ENCODE measurements at places on chromosomes 11 and 22.

- peaks cover 8% of the 10 kb centered on the region for H3K4me1 ChIP-seq
- no peak for DNase-seq
- H3K27me3 ChIP-seq: no peaks in the 10 kb centered on the region
- H3K27ac ChIP-seq: no peak overlapping the region
Measured at GRCh38 chr11:87180742-87181141, 143.0 kb downstream of the TMEM135 start.

DNA sequence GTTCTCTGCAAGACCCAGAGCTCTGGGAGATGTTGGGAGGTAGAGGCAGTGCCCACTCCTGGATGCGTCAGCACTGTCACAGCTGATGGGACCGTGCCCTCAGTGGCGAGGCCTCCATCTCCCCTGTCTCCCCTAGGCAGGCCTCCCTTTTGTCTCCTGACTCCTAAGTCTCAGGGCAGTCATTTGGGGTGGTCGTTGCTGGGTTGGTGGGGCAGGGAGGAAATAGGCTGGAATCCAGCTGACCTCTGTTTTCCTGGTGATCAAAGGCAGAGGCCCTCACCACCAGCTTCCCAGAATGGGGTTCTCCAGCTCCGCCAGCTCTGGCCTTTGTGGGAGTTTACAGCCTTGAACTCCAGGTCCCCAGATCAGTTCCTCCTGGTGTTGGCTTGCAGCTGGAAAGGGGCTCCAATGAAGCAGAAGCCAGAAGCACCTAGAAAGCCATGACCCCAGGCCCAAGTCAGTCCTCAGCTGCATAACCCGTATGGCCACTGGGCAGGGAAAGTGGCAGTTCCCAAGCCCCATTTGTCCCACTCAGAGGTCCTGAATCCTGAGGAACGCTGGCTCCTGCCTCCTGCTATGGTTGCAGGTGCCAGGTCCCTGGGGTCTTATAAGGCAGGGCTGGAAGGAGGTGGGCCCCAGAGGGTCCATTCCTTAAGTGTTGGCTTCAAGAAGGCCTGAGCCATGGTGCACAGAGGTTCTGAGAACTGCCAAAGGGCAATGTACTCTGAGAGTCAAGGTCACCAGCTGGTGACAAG, 7.3 kb upstream of the FXYD2 start:
- H3K27me3 ChIP-seq: no peaks in the 10 kb centered on the region
- DNase-seq: no peak
- H3K4me1 ChIP-seq: no peaks in the 10 kb centered on the region
- H3K4me3 ChIP-seq: no peak overlapping the region
- no peaks in the 10 kb centered on the region for H3K36me3 ChIP-seq

- H3K4me1 ChIP-seq: peaks cover 27% of the 10 kb centered on the region
- H3K27ac ChIP-seq: peak overlapping the region; percentile 90
- no peaks in the 10 kb centered on the region for H3K27me3 ChIP-seq
- H3K36me3 ChIP-seq: peaks cover 34% of the 10 kb centered on the region
Measured at GRCh38 chr11:12109591-12110196, 696 bp upstream of the MICAL2 start.

DNA sequence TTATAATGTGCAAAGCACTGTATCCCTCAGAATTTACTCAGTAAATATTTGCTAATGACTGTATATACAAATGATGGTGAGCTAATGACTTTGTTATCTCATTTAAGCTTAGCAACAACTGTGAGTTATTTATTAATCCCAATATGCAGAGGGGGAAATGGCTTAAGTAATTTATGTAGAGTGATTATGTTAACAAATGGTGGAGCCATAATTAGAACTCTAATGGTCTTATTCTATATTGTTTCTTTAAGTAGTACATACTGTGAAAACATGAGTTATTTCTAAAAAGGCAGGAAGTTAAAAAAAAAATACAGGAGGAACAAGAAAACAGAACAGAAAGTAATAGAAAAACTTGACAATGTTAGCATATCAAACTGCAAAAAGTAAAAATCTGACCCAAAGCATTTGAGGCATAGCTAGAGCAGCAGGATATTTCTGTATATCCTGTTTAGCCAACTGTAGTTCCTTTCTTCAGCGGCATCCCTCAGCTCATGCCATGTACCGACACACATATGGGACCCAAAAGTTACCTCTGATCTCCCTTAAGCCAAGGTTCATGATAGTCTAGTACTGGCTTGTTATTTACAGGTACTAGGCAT, 94.2 kb downstream of the FCHSD2 start:
- no peak overlapping the region for H3K27ac ChIP-seq
- H3K36me3 ChIP-seq: no peaks in the 10 kb centered on the region
- no peak for DNase-seq
- no peaks in the 10 kb centered on the region for H3K27me3 ChIP-seq
- H3K4me3 ChIP-seq: no peak overlapping the region
- H3K4me1 ChIP-seq: no peaks in the 10 kb centered on the region

GRCh38 chr11:4539603-4540219, 5.3 kb upstream of the OR52M1 start:
- H3K4me3 ChIP-seq: no peak overlapping the region
- no peak overlapping the region for H3K27ac ChIP-seq
- no peak for DNase-seq
- no peaks in the 10 kb centered on the region for H3K27me3 ChIP-seq
- H3K4me1 ChIP-seq: peaks cover 3% of the 10 kb centered on the region
- no peaks in the 10 kb centered on the region for H3K36me3 ChIP-seq

- no peaks in the 10 kb centered on the region for H3K27me3 ChIP-seq
- no peak overlapping the region for H3K27ac ChIP-seq
- peaks cover 10% of the 10 kb centered on the region for H3K36me3 ChIP-seq
- no peaks in the 10 kb centered on the region for H3K4me1 ChIP-seq
- H3K4me3 ChIP-seq: no peak overlapping the region
Measured at GRCh38 chr22:37627545-37627944, 11.9 kb upstream of the SH3BP1 start.

DNA sequence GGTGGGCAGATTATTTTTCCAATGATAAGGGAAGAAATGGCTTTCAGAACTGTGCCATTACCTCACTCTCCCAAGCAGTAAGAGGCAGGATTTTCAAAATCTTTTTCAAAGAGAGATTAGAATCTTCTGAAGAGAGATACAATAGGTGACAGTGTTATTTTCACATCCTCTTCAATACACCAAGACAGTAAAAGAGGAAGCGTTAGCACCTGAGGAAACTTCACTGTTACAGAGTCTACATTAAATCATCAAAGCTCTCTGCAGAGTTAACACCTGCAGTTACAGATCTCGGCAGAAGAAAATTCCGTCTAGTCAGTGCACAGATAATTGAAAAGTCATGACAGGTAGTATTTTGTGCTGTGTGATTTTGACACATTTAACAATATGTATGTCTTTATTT, 144.9 kb downstream of the PGR start:
- H3K27ac ChIP-seq: no peak overlapping the region
- H3K27me3 ChIP-seq: no peaks in the 10 kb centered on the region
- no peaks in the 10 kb centered on the region for H3K4me1 ChIP-seq

GRCh38 chr22:25623310-25623734, 58.8 kb downstream of the GRK3 start:
- no peaks in the 10 kb centered on the region for H3K36me3 ChIP-seq
- no peak overlapping the region for H3K27ac ChIP-seq
- no peaks in the 10 kb centered on the region for H3K4me1 ChIP-seq
- H3K4me3 ChIP-seq: no peak overlapping the region
- DNase-seq: no peak

DNA sequence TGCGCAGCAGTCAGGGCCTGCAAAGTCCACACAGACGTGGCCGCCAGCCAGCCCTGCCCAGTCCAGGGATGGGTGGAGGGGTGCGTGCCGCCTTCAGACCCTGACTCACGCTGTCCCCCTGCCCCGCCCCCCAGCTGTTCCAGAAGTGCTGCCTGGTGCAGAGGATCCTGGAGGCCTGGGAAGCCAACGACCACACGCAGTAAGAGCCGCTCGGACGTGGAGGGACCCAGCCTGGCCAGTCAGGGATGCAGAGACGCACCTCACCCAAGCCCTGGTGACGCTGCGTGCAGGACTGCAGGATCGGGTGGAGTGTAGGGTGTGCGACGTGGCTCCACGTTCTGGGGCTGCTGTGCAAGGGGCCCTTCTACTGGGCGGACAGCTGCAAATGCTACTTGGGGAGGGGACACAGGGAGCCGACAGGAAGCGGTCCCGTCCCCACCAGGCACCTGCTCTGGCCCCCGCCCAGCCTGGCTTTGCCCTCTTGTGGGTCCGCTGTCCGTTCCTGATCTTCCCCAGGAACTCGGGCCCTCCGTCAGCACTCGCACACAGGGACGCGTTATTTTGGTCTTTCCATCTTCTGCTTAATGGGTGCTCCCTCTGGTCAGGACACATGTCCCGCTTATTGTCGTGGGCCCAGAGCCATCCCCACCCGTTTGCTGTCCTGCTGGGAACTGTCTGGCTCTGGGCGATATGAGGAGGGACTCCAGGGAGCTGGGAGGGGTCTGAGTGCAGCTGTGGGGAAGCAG, 42.5 kb downstream of the SBF1 start:
- DNase-seq: peak; percentile 61
- no peak overlapping the region for H3K4me3 ChIP-seq
- H3K4me1 ChIP-seq: no peaks in the 10 kb centered on the region
- H3K36me3 ChIP-seq: peaks cover 58% of the 10 kb centered on the region

DNA sequence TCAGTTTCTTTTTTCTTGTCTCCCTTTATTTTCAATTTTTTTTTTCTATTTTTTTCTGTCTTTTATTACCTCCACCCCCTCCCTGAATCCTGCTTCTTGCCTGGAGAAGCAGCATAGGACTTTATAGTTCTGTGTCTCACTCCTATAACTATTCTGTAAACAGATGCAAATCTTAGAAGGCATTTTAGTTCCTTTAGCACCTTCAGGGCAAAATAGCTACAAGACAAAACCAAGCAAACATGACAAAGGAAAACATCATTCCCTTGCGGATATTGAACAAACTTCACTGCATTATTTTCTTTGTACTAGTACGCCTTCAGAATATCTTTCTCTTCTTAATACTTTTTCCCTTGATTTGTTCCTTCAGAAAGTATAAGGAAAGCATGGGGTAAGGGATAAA, 446.2 kb upstream of the CHORDC1 start:
- H3K4me1 ChIP-seq: no peaks in the 10 kb centered on the region
- DNase-seq: no peak
- H3K36me3 ChIP-seq: no peaks in the 10 kb centered on the region
- no peak overlapping the region for H3K27ac ChIP-seq

DNA sequence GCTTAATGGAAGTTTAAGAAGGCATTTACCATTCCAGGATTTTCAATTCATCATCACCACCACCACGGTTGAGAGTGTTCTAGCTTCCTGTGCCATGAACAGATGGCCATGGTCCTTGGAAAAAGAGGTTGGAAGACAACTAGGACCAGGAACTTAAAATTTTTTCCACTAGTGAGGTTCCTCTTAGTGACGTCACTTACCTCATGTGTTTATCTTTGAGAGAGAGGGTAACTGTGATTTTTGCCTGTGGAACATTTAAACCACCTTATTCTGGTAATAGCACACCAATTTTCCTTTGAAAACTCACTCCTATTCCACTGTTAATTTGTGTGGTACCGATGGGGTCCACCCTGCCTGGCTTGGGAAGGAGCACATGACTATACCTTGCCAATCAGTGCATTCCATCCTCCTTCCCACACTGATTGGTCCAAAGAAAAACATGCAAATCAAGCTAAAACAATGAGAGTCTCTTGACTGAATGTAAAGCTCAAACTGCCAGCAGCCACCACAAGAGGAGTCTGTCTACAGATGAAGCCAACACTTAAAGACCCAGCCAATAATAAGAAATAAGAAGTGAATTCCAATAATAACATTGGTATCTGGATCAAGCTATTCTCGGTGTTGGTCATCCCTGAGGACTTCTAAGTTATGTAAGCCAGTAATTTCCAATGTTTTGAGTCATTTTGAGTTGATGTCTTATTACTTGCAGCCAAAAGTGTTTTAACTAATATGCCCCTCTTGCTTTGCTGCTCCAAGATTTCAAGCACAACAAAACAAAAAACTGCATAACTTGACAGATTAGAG, 111.8 kb downstream of the MPPED2 start:
- H3K27me3 ChIP-seq: peaks cover 7% of the 10 kb centered on the region
- no peaks in the 10 kb centered on the region for H3K36me3 ChIP-seq
- H3K4me1 ChIP-seq: no peaks in the 10 kb centered on the region
- no peak for DNase-seq
- H3K27ac ChIP-seq: no peak overlapping the region

DNA sequence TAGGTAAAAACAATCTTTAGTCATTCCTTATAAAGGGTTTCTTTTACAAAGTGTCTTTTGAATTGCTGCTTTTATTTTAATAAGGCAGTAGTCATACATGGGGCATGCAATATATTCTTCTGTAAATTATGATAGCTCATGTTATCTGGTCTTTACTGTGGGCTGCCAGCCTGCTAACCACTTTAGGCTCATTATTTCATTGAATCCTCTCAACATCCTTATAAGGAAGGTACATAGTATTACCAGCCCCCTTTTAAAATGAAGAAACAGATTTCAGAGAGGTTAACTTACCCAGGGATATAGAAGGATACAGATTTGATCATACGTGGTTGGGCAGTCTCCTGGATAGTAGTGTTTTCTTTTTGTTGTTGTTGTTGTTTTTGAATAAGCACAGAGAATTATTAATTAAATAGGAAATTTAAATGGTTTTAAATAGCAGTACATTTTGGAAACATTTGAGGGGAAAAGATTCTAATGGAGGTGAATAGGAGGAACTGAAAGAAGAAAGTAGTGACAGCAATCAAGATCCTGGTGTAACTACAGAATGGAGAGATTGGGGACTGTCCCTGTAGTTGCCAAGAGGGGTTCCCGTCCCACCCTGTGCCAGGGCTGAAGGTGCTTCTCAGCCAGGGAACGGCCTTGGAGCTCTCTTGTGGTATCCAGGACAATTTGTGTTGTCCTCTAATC, 21.0 kb downstream of the SPECC1L start:
- H3K36me3 ChIP-seq: 0 out of 2 replicates have a peak, but pooled peaks cover 3% of the 10 kb centered on the region
- H3K27ac ChIP-seq: no peak overlapping the region
- no peak for DNase-seq
- H3K4me3 ChIP-seq: no peak overlapping the region
- peaks cover 9% of the 10 kb centered on the region for H3K4me1 ChIP-seq

DNA sequence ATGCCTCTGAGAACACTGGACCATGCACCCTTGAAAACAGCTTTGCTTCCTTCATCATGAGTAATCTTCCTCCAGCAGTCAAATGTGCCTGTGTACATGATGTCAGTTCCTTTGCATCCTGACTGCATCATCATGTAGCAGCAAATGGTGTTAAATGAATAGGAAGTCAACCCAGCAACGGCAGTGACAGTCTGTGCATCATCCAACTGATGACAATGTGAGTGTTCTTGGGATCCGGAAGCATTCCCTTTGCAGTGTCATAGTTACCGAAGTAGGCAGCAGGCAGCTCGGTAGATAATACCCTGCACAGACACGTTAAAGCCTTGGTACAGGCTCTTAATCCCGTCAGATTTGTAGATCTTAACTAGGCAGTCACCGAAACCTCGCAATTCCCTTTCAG, 2.5 kb downstream of the WBP2NL start:
- H3K36me3 ChIP-seq: no peaks in the 10 kb centered on the region
- no peak overlapping the region for H3K4me3 ChIP-seq
- no peak overlapping the region for H3K27ac ChIP-seq
- DNase-seq: no peak

DNA sequence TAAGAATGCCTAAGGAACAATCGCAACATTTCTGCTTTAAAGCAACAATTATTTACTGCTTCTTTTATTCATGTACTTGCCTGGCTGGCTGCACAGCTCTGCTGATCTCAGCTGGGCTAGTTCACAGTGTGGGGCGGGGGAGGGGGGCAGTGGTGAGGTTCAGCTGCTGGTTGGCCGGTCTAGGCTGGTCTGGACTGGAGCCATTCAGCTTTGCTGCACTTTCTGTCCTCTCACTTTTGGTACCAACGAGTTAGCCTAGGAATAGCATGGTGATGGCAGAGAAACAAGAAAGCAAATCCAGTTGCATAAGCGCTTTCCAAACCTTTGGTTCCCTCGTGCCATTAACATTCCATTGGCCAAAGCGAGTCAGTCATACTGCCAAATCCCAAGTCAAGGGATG, 16.0 kb upstream of the MIF start:
- H3K27ac ChIP-seq: no peak overlapping the region
- no peaks in the 10 kb centered on the region for H3K27me3 ChIP-seq
- DNase-seq: no peak
- no peak overlapping the region for H3K4me3 ChIP-seq
